ENCODE measurements at places on chromosomes 7 and 10. TPM values are rescaled to one million over a fixed set of nuclear protein-coding genes. Genes with fewer than 3 reads are reported as not detected.

- peak; percentile 46 for DNase-seq
Measured at GRCh38 chr10:110005719-110006118, 2.1 kb upstream of the ADD3 start.

DNA sequence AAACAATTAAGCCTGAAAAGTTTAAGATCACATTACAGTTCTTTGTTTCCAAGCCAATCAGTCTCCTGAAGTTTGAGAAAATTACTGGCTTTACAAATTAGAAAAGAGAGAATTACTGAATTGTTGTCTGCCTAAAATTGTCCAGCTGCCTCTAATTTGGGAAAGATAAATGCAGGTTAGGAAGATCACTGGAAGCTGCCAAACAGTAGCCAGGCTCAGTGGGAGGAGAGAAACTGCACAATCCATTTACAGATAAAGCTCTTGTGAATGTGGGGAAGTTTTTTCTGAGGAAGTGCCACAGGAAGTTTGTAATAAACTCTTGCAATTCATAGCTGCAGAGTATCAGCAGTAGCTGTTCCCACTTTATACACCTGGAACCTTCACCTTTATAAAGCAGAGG is 100.7 kb downstream of the IQUB start:
- no peak for DNase-seq

- DNase-seq: no peak
Measured at GRCh38 chr10:63563623-63564022, 42.4 kb downstream of the REEP3 start.

- no peak for DNase-seq
Measured at GRCh38 chr7:42219447-42219846, 17.6 kb downstream of the GLI3 start.

DNA sequence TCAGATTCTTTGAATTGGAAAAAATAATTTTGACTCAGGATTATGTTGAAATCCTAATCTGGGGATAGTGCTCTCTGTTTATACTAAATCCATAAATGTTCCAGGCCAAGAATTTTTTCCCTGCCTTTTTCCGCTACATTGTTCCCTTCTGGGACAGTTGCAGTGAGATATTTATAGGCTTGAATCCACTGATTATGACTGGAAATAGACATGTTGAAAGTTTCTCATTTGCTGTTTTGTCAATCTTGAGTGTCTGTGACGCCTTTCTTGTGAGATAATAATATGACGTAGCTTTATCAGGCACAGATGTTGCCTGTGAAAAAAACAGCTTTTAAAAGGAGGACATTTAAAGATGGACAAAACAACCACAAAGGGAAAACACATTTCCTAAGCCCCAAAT is 155.9 kb downstream of the ARID5B start:
- no peak for DNase-seq

DNA sequence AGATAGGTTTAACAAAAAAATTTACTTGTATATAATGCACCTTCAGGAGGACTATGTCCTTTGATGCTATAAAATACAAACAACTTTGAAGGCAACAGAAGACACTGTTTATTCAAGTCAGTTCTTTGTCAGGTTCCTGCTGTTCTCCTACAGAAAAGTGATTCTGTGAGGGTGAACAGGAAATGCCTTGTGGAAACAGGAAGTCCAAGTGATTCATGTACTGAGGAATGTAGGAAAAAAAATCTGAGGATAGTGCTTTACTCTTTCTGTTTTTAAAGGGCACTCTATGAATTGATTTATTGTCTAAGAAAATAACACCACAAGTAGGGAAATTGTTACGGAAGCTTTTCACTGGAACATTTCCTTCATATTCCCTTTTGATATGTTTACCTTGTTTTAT is 171.9 kb downstream of the HDAC9 start:
- DNase-seq: peak; percentile 87

GRCh38 chr7:8442814-8443304 is 9.4 kb downstream of the NXPH1 start:
- DNase-seq: peak; percentile 17

DNA sequence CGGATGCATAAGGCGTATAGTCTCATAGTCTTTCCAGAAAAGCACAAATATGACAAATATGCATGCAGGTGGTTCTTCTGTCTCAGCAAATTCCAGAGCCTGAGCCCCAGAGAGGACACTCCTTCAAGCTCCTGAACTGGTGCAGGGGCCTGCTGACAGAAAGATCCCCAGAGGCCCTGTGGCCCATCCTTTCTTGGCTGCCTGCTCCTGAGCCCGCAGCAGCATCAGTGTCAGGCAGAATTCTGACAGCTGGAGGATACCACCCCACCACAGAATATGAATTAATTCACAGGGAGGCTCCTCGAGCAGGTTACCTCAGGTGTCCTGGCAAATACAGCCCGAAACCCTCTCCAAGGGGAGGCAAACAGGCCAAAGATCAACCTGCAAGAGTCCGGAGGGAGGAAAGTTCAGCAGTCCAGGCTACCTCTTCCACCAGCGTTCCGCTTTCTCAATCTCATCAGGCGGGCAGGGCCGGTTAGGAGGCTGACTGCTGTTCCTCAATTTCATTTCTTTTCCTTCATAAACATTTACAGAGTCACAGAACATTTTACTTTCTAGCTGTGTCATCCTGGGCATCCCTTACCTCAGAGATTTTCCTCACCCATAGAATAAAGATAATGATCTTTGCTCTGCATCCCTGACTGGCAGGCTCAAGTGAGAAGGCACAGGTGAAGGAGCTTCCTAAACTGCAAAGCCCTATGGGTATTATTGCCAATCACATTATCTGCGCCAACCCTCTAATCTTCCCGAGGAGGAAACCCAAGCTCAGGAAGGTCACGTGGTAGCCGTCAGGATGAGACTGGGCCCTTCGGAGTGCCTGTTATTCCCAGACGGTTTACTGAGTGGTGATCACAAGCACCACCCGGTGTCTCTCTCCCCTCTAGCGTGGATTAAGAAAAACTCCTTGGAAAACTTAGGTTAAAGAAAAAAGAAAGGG is 1.4 kb downstream of the DNAJB12 start:
- DNase-seq: no peak

- peak; percentile 90 for DNase-seq
Measured at GRCh38 chr10:3220853-3221252, 48.3 kb upstream of the PITRM1 start.

The LBX1 gene
- not detected for total RNA-seq

The RARRES2 gene
- total RNA-seq: not detected

The MCM10 gene
- 20.7 TPM for total RNA-seq

The STN1 gene
- total RNA-seq: 72.5 TPM
